HT1080 (cell line): ENCODE measurements at places on chromosomes 2 and 18. TPM values are rescaled to one million over a fixed set of nuclear protein-coding genes. Genes with fewer than 3 reads are reported as not detected.

The OTOS gene
- total RNA-seq, result not detected in 2 replicates

- DNase-seq, result no peak
Observed at GRCh38 chr2:19979932-19980331, 10.0 kb downstream of the WDR35 start.

- no peak for DNase-seq
Observed at GRCh38 chr2:203626952-203627681, 79.3 kb upstream of the CD28 start.

The TXNDC2 gene
- 0.11 TPM in 1 of 2 replicates, not detected in the other for total RNA-seq

DNA sequence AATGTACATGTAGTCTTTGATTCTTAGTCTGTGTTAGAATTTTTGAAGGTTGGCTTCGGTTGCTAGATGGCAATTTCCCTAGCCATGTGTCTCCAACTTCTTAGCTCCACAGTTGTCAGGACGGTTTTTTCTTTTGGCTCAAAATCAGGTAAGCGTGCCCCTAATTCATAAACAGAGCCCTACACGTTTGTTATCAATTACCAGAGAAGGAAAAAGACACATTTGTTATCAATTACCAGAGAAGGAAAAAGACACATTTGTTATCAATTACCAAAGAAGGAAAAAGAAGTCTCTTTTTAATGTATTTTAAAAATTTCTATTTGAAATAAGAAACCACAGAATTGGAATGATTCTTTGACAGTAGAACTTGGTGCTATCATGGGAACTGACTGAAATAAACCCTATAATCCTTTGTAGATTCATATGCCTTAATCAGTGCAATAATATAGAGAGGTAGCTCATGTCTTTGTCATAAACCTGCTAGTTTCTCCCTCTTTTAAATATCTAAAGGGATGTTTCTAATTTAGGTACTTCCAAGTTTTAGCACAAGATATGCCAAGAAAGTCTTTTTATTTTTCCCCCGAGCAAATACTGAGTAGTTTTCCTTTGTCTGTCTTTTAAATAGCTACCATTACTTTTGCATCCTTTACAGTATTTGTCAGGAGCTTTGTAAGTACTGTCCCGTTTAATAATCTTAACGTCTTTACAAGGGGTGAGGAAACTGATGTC lies 35.9 kb downstream of the CAMKMT start:
- DNase-seq, result no peak
